GM12864 (cell line): ENCODE measurements at places on chromosomes 4 and X.

- DNase-seq = no peak
Observed at GRCh38 chr4:39335566-39335965, 30.6 kb downstream of the RFC1 start.

GRCh38 chr4:137572163-137572562, 39.9 kb upstream of the PCDH18 start:
- no peak for DNase-seq

DNA sequence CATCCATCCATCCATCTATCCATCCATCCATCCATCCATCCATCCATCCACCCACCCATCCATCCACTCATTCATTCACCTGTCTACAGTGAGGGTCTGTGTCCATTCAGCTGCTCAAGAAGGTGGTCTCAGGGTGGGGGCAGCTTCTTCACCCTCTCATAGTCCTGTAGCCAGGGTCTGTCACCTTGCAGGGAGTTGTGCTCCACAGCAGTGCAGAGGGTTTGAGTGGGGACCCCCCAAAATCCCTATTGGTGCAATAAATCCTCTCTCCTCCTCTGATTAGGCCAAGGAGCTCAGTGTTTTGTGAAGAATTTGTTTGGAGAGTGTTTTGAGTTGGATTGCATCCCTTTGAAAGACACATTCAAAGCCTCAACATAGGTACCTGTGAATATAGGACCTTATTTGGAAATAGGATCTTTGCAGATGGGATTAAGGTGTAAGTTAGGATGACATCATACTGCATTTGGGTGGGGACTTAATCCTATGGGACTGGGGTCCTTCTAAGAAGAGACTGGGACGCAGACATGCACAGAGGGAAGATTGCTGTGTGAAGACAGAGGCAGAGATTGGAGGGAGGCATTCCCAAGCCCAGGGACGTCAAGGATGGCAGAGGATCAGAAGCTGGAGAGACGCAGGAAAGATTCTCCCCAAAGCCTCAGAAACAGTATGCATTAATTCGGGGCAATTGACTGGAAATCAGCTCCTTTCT, 12.0 kb downstream of the P2RY8 start:
- DNase-seq = no peak

- DNase-seq = no peak
Observed at GRCh38 chrX:10048076-10048475, 80.9 kb downstream of the CLDN34 start.

DNA sequence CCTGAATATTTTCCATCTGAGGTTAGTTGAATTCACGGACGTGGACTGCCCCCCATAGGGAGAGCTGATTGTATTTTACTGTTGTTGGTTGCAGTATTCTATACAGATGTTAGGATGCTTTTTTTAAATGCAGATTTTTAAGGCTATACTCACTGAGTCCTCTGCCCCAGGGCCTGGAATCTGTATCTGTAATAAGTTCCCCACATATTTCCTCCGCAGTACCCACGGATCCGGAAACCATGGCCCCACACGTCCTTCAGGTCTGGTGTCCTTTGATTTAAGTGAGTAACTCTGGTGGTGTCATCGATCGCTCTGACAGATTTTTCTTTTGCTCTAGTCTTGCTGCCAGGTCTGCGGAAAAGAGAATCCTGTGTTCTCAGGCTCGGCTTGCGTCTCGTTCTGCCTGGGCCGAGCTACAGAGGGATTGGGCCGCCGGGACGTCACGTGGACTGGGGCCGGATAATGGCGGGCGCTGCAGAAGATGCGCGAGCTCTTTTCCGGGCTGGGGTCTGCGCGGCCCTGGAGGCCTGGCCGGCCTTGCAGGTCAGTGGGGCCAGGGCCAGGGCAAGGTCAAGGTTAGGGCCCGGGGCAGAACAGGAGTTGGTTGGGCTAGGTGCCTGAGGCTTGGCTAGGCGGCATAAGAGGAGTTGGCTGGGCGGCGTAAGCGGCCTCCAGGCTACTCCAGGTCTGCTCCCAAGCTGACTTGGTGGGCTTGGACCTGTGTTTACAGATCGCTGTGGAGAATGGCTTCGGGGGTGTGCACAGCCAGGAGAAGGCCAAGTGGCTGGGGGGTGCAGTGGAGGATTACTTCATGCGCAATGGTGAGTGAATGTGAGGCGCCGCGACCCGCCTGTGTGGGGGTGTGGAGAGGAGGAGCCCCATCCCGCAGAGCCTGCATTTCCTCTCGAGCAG, at the start of gene TSR2:
TSS of gene TSR2 (plus strand) at position 445 of the 912 bp plus-strand sequence. CDS start at position 463, 18 bp downstream.
- peak; percentile 68 for DNase-seq

DNA sequence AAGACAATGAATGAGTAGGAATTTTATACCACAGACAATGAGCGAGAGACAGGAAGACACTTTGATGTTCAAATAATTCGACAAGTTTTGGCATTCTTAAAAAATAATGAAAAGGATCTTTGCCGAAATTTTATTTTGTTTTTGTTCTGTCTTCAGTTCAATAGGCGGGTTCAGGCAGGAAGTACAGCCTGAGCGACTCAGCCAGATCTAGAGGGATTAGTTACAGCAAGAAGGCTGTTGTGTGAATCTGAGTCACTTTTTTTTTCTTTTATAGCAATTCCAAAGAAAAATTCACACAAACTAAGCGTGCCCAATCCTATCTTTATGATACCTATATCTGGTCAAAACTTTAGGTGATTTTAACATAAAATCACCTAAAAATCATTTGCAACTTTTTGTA, 505.4 kb upstream of the FAM241A start:
- no peak for DNase-seq

DNA sequence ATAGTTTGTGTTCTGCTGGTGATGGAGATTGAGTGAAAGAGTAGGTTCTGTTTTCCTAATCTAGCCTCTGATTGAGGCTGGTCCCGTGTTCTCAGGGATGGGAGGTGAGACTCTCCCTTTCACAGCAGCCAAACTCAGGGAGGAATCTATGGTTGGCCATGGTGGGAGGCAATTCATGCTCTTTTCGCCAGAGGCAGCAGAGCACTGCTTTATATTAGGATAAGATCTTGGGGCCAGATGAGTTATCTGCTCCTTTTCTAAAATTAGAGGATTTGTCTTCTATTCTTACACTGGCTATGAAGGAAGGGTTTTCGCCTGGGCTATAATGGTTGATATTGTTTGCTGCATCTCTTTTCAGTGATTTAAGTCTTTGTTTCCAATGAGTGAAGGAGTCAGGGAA, 63.9 kb upstream of the NLGN4X start:
- no peak for DNase-seq

- no peak for DNase-seq
Observed at GRCh38 chrX:117743469-117744251, 372.9 kb downstream of the KLHL13 start.

GRCh38 chrX:71652405-71652804, 14.9 kb upstream of the LOC101059915 start:
- DNase-seq = no peak

DNA sequence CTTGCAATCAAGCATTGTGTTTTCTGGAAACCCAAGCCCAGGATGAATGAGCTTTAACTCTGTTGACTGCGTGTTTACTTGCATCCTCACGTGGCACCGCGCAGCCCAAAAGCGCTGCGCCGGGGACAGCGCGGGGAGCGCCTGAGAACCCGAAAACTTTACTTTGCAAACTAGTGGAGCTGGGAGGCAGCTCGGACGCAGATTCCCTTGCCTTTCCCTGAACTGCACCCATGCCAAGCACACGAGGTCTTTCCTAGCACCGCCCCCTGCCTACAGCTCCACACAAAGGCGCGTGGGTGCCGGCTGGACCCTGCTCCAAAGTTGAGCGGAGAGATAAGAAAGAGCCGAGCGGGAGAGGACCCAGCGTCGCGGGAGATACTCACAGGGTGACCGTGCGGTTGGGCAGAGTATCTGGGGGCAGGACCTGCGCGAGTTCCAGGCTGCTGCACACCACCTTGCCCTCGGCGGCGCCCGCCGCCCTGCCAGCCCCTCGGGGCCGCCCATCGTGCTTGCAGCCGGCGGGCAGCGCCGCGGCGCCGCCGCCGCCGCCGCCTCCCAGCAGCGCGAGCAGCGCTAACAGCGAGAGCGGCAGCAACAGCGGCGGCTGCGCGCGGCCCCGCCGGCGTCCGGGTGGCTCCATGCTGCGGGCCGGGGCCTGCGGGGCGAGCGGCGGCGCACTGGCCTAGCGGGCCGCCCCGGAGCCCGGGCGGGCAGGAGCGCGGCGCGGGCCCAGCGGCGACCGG, 550 bp downstream of the ADGRA3 start:
- no peak for DNase-seq

DNA sequence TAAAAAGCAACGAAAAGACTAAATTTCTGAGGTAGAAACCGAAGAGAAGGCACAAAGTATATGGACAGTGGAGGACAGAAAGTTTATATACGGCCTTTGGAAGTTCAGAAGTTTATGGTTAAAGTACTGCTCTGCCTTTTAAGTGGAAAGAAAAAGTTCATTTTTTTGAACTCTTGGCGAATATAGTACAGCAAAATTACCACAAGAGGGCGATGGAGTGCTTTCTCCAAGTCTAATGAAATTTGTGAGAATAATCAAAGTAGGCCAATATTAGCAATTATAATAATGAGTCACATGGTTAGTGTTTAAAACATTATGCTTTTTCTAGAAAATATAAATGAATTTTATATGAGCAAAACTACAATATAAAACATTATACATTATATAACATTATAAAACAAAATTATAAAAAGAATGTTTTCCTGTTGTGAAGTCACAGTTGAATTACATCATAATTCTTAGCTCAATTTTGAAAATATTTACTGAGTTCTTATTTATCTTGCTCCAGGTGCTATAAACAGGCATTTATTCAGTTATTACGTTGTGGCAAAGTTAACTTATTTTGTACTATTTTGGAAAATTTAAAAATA, 136.2 kb upstream of the BMPR1B start:
- DNase-seq = peak; percentile 12

DNA sequence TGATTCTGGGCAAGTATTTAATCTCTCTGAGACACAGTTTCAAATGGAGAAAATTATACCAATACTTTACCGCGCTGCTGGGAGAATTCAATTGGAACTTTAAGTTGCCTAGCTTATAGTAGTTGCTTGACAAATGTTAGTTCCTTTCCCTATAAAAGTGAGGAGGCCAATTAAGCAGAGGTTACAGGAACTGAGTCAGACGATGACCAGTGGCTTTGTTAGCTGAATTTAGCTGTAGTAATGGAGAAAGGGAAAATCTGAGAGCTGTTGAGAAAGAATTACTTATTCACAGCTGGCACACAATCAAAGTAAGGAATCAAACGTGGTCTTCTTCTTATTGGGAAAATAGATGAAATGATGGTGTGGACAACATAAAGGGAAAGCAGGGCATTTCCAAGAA, 29.6 kb downstream of the SMARCA1 start:
- no peak for DNase-seq

- DNase-seq = peak; percentile 46
Observed at GRCh38 chrX:106484233-106484632, 127.5 kb upstream of the RADX start.

GRCh38 chr4:88812420-88812819, 114.8 kb upstream of the NAP1L5 start:
- DNase-seq = no peak

GRCh38 chrX:143165778-143166177, 140.1 kb downstream of the SPANXN4 start:
- no peak for DNase-seq

GRCh38 chrX:12972878-12973560, 1.9 kb upstream of the TMSB4X start:
- DNase-seq = no peak

GRCh38 chr4:156705311-156705710, 266.3 kb downstream of the PDGFC start:
- no peak for DNase-seq

GRCh38 chr4:173039617-173040577, 128.7 kb upstream of the GALNT7 start:
- no peak for DNase-seq

GRCh38 chrX:73561801-73562200, 1.2 kb upstream of the CHIC1 start:
- no peak for DNase-seq

GRCh38 chr4:139852612-139853269, 187.1 kb downstream of the MGST2 start:
- no peak for DNase-seq

DNA sequence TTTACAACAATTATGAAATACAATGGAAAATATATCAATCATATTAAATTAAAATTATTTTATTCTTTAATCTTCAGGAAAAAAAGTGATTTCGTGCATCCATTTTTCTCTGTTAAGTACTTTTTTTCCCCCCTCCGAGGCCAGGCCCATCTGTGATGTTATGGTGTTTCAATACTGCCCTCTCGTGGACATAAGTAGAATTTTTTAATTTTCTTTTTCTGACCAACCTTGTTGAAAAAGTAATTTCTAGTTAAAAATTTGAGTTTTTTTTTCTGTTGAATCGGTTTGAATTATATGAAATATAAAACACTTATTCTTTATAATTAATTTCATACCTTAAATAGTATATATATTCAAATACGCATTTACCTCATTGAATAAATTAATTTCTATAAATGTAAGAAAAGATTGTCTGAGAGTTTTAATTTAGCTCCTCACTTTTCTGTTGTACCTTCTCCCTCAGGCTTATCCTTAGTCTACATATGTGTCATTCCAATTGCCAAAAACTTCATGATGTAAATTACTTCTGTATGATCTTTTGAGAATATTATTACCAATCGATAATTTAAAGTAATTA, 175.8 kb upstream of the TECRL start:
- no peak for DNase-seq

- DNase-seq = no peak
Observed at GRCh38 chrX:149837639-149838038, 43.3 kb upstream of the MAGEA8 start.

- DNase-seq = no peak
Observed at GRCh38 chr4:131764730-131765129, 1384.4 kb upstream of the PCDH10 start.

GRCh38 chrX:13090027-13090338, 45.6 kb upstream of the FAM9C start:
- no peak for DNase-seq

GRCh38 chr4:141711211-141711610, 74.8 kb downstream of the IL15 start:
- no peak for DNase-seq

DNA sequence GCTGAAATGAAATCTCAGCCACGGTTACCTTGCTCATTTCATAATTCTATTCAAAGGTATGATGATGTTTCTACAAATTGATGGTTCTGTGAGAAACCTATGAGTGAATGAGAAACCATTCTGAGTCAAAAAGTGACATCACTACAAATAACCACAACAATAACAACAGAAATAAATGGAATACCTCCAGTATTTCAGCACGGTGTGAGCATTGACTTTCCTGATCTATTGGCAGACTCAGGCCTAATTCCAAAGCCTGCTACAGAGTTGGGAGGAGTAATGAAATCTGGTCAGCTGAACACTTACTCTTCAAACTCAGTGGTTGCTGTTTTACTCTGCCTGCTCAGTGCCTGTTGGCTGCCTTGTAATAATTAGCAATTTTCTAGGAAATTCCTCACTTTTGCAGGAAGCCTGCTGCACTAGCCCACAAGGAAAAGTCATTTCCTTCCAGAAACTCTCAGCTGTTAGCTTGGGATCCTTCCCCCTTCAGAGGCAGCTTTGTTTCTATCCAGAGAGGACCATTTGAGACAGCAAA, 18.8 kb upstream of the SYNPO2 start:
- no peak for DNase-seq

DNA sequence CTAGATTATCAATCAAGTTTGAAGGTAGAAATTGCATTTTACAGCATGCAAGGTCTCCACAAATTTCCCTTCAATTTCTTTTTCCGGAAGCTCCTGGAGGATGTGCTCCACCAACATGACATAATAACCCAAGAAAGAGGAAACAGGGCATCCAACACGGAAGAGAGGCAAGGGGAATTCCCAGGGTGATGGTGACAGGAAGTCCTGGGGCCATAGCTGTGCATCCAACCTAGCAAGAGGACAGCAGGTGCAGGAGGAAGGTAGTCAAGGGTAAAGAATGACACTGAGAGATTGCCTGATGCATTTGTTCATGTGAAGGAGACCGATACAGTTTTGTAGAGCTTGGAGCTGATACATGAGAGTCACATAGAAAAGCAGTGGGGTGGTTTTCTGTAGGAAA, 115.7 kb upstream of the LSM6 start:
- DNase-seq = peak; percentile 92
